ENCODE measurements at places on chromosomes 7 and 10. TPM values are rescaled to one million over a fixed set of nuclear protein-coding genes. Genes with fewer than 3 reads are reported as not detected.

- no peak for DNase-seq
Measured at GRCh38 chr7:37333075-37333474, 115.6 kb downstream of the ELMO1 start.

AS3MT gene
- 4.0 TPM for total RNA-seq

DNA sequence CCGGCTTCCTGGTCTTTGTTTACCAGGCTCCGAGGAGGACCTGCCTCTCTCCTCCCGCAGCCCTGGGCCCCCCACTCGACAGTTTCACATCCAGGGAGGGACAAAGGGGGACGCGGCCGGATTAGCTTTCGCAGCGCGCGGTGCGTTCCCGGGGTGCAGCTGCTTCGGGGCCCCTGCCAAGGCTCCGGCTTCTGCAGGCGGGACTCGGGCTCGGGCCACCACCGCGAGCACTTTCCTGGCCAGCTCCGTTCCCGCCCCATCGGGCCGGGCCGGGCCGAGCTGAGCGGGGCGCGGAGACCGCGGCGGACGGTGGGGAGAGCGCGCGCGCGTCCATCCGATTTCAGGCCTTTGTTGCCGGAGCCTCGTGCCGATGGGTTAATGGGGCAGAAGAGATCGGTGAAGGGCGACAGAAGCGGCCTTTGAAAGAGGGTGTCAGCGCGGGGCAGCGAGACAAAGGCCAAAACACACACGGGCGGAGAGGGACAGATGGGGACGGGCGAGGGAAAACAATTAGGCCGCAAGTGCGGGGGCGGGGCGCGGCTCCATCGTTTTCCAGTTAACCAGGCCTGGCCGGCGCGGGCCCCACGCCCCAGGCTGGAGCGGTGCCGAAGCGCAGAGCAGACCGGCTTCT, 8.5 kb upstream of the UNCX start:
- DNase-seq, result no peak

EEPD1 gene
- total RNA-seq, result 1.4 TPM

- DNase-seq, result peak; percentile 8
Measured at GRCh38 chr10:12177642-12178041, 18.0 kb downstream of the NUDT5 start.

ITPRID1 gene
- total RNA-seq, result not detected

GRCh38 chr7:156000601-156001396, 188.5 kb upstream of the SHH start:
- no peak for DNase-seq

- DNase-seq, result no peak
Measured at GRCh38 chr10:85624511-85624910, 742.1 kb downstream of the GRID1 start.

GRCh38 chr7:35716038-35716803, 21.3 kb upstream of the HERPUD2 start:
- no peak for DNase-seq

DNA sequence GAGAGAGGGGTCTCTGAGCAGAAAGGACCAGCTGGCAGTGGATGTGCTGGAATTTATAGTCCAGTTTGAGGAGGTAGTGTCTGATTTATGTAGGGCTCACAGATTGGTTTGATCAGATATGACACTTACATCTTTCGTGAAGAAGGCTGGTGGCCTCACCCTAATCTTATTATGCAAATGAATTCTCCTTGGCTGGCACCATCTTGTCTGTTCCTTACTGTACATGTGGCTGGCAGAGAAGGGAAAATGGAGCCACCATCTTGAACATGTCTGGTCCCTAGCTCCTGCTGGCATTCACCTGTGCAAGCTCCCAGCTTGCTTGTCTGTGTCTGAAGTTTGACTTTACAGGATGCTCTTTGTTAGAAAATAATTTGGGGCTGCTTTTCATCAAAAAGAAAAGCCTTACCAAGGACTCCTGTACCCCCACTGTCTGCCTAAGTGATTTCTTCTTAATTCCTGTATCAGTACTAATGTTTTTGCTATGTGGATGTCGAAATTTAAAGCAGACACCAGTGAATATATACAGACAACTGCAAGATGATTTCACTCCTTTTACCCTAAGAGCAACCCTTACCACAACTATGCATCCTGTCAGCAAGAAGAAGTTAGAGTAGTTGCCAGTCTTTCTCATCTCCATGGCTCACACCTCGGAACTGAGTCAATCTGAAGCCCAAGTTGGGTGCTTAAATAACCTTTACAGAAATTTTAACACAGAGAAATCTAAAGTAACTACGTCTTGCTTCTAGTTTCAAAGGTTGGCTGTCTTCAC, 322.0 kb upstream of the SEMA3D start:
- DNase-seq, result peak; percentile 90

OR2A14 gene
- not detected for total RNA-seq

GHRHR gene
- not detected for total RNA-seq

GRCh38 chr7:105278565-105278964, 110.2 kb downstream of the SRPK2 start:
- no peak for DNase-seq

Data from HFFc6 (cell line).